ENCODE measurements at places on chromosomes 13 and 19.
A peak's percentile ranks its signal among the peaks of the same experiment; 100 is the strongest.

GRCh38 chr19:43395561-43395960, 19.1 kb upstream of the TEX101 start:
- no peak for DNase-seq

GRCh38 chr19:5452594-5453565, 2.3 kb upstream of the ZNRF4 start:
- peak; percentile 48 for DNase-seq

- DNase-seq, result no peak
These were observed 204.7 kb downstream of the SHISA2 start for GRCh38 chr13:25847145-25847544.

- DNase-seq, result no peak
These were observed 203.3 kb downstream of the LMO7 start for GRCh38 chr13:75839406-75839805.

DNA sequence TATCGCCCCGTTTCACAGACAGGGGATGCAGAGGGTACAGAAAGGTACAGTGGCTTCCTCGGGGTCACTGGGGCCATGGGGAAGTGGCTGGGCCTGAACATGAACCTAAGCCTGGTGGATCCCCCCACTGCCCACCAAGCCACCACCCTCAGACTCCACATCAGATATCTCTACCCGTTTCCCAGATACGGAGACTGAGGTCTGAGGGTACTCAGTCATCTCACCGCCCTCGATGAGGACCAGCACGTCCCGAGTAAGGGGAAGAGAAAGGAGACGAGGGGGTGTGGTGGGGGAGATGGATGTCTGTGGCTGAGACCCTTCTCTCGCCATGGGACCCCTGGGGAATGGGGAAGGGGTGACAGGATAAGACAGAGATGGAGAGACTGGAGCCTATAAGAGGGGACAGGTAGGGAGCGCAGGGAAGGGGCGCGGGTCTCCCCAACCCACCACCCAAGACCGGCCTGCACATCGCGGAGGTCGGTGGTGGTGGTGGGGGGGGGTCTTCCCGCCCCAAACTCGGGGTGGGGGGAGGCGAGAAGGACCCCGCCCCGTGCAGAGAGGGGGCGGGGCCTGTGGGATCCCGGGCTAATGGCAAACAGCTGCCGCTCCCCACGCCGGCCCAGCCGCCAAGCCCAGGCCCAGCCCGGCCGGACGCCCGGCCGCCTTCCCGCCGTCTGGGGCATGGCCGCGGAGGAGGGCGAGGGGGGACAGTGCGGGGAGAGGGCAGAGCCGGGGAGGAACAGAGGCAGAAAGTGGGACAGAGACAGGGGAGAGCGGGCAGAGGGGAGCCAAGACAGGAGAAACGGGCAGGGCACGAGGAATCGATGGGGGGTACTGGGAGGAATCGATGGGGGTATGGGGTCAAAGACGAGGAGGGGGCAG, 698 bp downstream of the KANK2 start:
- DNase-seq, result no peak

- no peak for DNase-seq
These were observed 164.5 kb downstream of the TEX29 start for GRCh38 chr13:111484959-111485358.

GRCh38 chr19:28118235-28118634, 1094.7 kb downstream of the UQCRFS1 start:
- DNase-seq, result no peak

Measured in SW480 (cell line).